WTC11 (cell line): ENCODE measurements at places on chromosomes 2 and 18. TPM values are rescaled to one million over a fixed set of nuclear protein-coding genes. Genes with fewer than 3 reads are reported as not detected.

GRCh38 chr2:215283221-215283620, 28.6 kb upstream of the ATIC start:
- DNase-seq, result no peak

GRCh38 chr2:240931319-240931949, 25.3 kb downstream of the CROCC2 start:
- no peak for DNase-seq

Gene MROH2A
- total RNA-seq, result 0.16 TPM in 1 of 3 replicates, not detected in the others

Gene EPB41L3
- total RNA-seq, result 20.1 to 20.6 TPM (median 20.1 TPM) in 3 replicates

DNA sequence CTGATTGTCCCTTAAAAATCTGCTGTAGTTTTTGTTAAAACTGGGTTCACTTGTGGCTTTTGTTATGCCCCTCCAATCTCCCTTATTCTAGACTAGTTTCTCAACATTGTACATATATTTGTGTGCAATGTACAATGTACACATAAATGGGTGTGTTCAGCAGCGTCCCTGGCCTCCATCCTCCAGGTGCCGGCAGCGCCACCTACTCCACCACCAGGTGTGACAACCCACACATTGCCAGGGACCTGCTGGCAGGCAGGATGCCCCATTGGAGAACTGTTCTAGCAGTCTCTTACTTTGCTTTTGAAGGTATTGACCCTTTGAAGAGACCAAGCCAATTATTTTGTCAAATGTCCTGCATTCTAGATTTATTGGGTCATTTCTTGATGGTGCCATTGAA, 75.4 kb downstream of the SH3RF3 start:
- DNase-seq, result no peak
